ENCODE measurements at places on chromosomes 7 and 10. TPM values are rescaled to one million over a fixed set of nuclear protein-coding genes. Genes with fewer than 3 reads are reported as not detected.

Gene BMPER
- 1.4 TPM for total RNA-seq

Gene WNT16
- total RNA-seq = 1.5 TPM

Gene TMEM178B
- 9.4 TPM for total RNA-seq

Gene PDK4
- total RNA-seq = 0.12 TPM

Gene ITIH5
- 2.2 TPM for total RNA-seq

- no peaks in the 10 kb centered on the region for H3K27me3 ChIP-seq
- H3K36me3 ChIP-seq = no peaks in the 10 kb centered on the region
- H3K27ac ChIP-seq = peak overlapping the region; percentile 95
- peaks cover 62% of the 10 kb centered on the region for H3K4me1 ChIP-seq
- peak; percentile 97 for DNase-seq
These were observed 6.0 kb upstream of the REEP3 start for GRCh38 chr10:63515002-63515763.
